ENCODE measurements at places on chromosomes 3 and 15. TPM values are rescaled to one million over a fixed set of nuclear protein-coding genes. Genes with fewer than 3 reads are reported as not detected.

GRCh38 chr3:113070681-113071113, 79.9 kb downstream of the GTPBP8 start:
- DNase-seq: no peak

DNA sequence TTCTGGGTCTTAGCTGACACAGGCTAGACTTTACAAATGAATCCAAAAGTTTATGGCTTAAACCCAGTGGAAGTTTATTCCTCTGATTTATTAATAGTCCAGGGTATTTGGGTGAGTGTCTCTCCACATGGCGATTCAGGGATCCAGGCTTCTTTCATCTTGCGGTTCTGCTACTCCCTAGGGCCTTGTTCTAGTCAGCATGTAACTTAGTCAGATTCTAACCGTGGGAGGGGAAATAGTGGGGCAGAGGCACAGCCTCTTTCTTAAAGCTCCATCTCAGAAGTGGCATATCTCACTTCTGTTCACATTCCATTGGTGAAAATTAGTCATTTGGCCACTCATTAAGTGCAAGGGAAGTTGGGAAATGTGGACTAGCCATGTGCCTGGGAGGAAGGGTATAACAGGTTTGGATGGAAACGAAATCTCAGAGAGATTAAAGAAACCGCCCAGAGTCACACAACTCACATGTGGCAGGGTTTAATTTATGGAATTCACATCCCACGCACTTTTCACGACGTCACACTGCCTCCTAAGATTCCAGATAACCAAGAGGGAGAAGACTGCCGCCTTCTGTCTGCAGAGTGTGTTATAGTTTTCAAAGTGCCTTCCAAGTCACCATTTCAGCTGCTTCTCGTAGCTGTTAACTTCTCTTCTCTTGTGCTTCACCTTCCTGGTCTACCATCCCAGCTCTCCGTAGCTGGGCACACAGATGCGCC, 11.4 kb upstream of the RASGRF1 start:
- DNase-seq: no peak

GRCh38 chr3:149958171-149958796, 12.4 kb downstream of the PFN2 start:
- DNase-seq: no peak

The PIF1 gene
- 0.47 TPM for polyA plus RNA-seq

GRCh38 chr15:55859681-55860080, 116.7 kb upstream of the PRTG start:
- DNase-seq: no peak

GRCh38 chr3:126370606-126371005, 13.4 kb upstream of the KLF15 start:
- no peak for DNase-seq

The SMCO1 gene
- polyA plus RNA-seq: not detected

The RBM5 gene
- 51.0 TPM for polyA plus RNA-seq

The LHFPL4 gene
- not detected for polyA plus RNA-seq

GRCh38 chr3:178257491-178257890, 278.7 kb upstream of the KCNMB2 start:
- no peak for DNase-seq

GRCh38 chr3:128727485-128727884, 1.5 kb downstream of the RAB7A start:
- DNase-seq: no peak

- DNase-seq: no peak
Measured at GRCh38 chr15:66673410-66674322, 28.4 kb upstream of the SMAD6 start.

The BNC1 gene
- not detected for polyA plus RNA-seq

The CYP1A2 gene
- polyA plus RNA-seq: not detected

The AADAC gene
- not detected for polyA plus RNA-seq

GRCh38 chr3:163328680-163329079, 1749.6 kb downstream of the SI start:
- no peak for DNase-seq

DNA sequence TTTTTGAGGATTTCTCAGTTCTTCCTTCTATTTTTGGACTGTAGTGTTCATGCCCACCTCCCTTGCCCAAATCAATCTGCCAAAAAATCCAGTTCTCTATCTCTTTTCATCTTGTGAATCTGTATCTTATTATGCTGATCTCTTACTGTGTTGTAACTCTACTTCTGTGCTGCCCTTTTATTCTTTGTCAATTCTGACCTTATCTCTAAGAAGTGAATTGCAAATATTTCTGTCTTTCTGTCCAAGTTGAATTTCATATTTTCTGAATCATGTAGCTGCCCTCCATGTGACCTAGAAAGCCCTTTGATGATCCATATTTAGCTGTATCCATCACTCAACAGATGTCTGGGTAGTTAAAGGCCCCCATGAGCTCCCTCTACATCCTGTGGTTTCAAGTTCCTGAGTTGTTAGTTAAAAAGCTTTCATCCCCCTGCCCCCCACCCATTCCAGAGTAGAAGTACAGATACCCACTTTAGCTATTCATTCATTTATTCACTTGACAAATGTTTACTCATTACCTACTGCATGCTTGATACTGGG, 33.6 kb upstream of the ETV5 start:
- DNase-seq: no peak

- DNase-seq: no peak
Measured at GRCh38 chr3:115099134-115099985, 47.7 kb downstream of the ZBTB20 start.

GRCh38 chr3:46456118-46456517, 8.6 kb downstream of the LTF start:
- DNase-seq: no peak

GRCh38 chr3:156148946-156149381, 28.6 kb downstream of the KCNAB1 start:
- no peak for DNase-seq

GRCh38 chr15:80630981-80631380, 64.1 kb upstream of the ABHD17C start:
- DNase-seq: no peak

DNA sequence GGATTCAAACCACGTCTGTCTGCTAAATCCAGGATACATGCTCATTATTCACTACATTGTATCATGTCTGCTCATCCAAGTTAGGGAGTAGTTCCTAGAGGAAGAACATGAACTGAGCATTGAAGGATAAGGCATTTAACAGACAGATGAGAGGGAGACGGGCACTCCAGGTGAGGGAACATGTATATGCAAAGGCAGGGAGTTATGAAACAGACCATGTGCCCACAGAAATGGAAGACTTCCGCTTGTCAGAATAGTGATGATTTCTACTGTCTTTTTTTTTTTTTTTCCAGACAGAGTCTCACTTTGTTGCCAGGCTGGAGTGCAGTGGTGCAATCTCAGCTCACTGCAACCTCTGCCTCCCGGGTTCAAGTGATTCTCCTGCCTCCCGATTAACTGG, 5.0 kb upstream of the NDUFAF1 start:
- no peak for DNase-seq

DNA sequence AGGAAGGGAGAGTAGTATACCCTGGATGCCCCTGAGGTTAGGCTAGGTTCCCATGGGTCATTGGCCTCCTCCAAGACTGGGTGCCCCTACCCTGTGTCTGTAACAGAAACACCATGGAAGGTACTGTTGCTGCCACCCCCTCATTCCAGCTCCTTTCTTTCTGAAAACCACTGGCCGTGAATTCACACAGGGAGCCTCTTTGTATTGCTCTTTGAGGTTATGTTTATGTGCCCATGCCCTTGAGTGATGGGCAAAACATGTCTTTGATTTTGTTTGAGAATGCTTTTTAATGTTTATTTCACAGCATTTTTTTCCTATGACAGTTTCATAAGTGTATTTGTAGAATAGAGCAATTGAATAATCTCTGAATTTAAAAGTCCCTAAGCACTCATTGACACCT, 79.7 kb downstream of the RARB start:
- no peak for DNase-seq

DNA sequence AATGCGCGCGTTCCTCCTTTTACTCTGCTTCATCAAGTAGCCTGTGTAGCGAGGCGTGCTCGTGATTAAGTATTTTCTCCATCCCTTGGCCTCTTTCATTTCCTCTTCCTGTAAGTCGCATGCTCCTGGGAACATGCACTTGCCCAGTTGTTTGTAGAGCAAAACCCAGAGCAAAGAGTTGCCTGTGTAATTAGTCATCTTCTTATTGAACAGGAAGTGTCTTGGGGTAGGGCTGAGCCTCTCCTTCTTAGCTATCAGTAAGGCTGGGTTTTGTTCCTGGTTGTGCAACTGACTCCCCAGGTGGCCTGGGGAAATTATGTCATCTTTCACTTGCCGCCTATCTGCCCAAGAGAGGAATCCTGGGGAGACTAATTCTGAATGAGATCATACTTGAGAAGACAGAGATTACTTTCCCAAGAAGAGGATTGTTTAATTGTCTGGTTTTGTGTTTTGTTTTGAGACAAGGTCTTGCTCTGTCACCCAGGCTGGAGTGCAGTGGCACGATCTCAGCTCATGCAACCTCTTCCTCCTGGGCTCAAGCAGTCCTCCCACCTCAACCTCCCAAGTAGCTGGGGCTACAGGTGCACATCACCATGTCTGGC, 14.9 kb downstream of the LIPH start:
- peak; percentile 59 for DNase-seq

GRCh38 chr3:61612211-61613194, 51.1 kb downstream of the PTPRG start:
- no peak for DNase-seq

DNA sequence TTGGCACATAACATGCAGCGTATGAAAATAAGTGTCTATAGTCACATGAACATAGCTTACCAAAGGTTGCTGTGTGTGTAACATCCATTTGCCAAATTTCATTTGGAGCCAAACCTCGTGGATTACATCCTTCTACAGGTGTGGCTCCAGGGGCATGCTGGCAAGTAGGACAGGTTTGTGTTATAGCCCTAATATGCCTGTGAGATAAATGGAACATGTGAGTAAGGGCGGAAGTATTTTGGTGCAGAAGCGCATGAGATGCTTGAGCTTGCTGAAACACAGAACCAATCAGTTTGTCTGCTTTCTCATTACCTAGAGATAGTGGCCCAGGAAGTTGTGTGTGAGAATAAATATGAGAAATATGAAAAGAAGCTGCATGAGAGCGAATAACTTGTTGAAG, 21.8 kb upstream of the XCR1 start:
- no peak for DNase-seq

- DNase-seq: no peak
Measured at GRCh38 chr15:78060232-78060631, 17.3 kb downstream of the TBC1D2B start.

DNA sequence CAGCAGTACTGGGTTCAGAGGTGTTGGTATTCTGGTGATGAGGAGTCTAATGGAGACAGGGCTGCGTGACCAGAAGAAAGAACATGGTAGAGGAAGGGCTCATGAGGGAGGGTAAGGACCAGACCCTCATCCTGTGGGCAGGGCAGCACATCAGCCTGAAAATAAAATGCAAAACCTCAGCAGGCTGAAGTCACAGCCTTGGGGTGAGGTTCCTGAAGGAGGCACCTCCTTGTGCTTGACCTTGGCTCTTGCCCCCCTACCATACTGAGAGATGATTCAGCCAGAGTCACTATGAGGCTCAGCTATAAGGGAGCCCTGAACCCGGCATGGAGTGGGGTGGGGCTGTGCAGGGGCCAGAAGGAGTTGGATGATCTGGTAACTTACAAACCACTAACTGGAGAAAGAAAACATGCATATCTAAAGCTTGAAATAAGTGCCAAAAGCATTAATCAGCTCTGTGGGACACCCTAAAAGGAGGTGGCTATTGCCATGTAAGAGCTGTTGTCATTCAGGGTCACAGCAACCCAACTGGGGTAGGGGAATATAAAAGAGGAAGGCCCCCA, 60.2 kb downstream of the CORO2B start:
- no peak for DNase-seq

- DNase-seq: no peak
Measured at GRCh38 chr3:94365006-94365405, 302.1 kb downstream of the NSUN3 start.

GRCh38 chr3:138914870-138915502, 32.0 kb downstream of the FOXL2 start:
- DNase-seq: no peak

- DNase-seq: peak; percentile 22
Measured at GRCh38 chr15:25508369-25509002, 69.7 kb upstream of the UBE3A start.

Measured in kidney (tissue), 22 donors.